CD14-positive monocyte (primary cell): ENCODE measurements at places on chromosomes 6 and 20.

DNA sequence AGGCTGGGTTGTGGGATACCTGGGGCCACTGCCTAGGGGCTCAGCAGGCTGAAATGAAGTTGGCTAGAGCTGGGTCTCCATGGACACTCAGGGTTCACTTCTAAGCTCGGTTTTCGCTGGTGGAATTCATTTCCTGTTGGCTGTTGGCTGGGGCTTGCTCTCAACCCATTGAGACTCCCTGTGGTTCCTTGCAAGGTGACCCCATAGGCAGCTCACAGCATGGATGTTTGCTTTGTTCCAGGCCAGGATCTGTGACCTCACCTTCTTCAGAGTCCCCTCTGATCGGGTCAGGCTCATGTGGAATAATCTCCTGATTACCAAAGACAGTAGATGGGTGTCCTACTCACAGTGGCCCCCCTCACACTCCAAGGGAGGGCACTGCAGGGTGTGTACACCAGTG is 229.3 kb downstream of the QKI start:
- DNase-seq, result no peak

DNA sequence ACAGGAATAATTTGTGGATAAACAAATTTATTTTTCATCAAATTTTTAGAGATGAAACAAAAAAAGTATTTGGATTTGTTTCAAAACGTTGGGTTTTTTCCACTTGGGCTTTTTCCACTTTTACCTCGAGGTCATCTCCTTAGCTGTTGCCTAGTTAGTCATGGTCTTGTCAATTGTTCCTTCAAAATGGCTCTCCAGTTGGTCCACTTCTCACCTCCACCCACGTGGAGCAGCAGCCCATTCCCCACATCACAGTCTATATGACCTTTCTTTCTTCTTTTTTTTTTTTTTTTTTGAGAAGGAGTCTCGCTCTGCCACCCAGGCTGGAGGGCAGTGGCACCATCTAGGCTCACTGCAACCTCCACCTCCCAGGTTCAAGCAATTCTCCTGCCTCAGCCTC is 6.7 kb upstream of the SLC4A11 start:
- DNase-seq, result no peak

DNA sequence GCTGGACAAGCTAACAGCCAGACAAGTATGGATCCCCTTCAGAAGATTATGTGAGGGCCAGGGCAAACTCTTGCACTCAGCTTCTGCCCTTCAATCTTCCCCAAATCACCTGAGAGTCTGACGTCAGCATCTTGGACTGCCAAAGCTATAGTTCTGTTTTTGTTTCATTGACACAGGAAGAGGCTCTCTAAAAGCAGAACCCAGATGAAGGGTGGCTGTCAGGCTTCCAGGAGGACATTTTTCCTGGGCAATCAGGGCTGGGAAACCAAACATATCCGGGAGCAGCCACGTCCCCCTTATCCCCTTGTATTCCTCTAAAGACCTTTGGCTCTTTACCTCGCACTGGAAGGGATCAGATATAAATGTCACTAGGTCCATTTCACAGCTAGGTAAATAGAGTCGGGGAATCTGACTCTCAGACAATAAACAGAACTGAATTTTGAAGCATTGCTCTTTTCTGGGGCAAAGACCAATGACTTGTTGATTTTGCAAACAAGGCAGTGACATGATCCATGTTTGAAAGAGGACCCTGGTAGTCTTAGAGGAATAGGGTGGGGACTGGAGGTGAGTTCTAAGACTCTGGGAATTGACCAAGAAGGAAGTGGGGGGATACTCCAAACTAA is 13.3 kb downstream of the MAFB start:
- no peak for DNase-seq

DNA sequence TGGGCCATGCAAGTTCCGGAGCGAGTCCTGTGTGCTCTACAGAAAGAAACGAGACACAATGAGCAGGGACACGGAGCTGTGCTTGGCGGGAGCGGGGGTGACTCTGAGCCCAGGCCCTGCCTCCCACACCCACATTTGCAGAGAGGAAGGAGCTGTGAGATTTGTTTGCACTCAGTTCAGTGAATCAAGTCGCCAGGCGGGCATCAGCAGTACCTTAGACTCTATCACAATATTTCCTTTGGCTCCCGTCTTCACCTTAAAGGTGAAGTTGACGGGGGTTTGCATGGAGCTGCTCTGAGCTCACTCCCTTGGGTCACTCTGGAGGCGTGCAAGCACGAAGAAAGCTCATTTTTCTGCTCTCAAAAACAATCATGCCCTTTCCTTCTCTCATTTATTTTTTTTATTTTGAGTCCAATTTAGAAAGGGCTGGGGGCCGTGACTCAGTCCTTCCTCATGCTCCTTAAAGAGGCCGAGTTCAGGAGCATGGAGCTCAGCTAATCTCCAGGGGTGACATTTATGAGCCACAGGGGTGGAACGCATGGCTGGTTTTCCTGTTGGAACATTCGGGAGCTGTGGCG is 188.2 kb downstream of the NFATC2 start:
- DNase-seq, result no peak

DNA sequence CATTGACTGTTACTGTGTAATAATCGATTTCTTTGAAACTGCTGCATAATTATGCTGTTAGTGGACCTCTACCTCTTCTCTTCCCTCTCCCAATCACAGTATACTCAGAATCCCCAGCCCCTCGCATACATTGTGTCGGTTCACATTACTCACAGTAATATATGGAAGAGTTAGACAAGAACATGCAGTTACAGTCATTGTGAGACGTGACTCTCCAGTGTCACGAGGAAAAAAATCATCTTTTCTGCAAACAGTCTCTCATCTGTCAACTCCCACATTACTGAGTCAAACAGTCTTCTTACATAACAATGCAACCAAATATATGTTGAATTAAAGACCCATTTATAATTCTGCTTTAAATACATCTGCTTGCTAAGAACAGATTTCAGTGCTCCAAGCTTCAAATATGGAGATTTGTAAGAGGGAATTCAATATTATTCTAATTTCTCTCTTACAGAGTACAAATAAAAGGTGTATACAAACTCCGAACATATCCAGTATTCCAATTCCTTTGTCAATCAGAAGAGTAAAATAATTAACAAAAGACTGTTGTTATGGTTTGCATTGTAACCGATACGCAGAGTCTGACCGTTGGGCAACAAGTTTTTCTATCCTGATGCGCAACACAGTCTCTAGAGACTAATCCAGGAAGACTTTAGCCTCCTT is 113.3 kb downstream of the TMEM242 start:
- DNase-seq, result no peak

DNA sequence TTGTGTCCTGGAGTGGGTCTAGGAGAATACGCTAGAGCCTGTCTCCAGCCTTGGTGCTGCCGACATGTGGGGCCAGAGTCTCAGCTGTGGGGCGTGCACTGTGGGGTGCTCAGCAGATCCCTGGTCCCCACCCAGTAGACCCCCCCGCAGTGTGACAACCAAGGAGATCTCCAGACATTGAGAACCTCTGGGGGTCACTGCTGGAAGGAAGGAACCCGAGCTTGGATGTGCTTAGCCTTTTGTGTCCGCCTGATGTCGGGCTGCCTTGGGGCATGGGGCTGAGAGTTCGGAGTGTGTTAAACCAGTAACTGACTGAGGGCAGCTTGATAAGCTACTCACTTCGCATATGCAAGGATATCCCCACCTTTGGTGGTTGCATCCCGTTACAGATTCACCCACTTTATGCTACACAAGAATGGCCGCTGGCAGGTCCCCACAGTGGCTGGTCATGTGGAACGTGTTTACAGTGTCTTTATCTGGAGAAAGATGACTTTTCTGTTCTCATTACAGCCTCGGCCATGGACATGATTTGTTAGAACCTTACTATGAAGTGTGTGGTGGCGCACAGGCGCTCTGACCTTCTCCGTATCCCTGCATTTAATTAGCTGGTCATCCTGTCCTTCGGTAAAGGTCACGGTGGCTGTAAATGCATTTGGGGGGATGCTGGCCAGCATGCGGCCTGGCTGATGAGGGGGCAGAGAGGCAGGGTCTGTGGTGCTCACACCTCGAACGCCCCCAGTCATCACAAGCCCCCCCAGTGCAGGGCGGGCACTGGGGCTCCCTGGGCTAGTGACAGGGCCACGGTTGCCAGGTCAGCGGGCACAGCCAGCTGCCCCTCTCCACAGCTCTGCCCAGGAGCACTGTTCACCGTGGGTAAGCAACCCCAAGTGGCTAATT is 366.8 kb downstream of the TAF4 start:
- no peak for DNase-seq

DNA sequence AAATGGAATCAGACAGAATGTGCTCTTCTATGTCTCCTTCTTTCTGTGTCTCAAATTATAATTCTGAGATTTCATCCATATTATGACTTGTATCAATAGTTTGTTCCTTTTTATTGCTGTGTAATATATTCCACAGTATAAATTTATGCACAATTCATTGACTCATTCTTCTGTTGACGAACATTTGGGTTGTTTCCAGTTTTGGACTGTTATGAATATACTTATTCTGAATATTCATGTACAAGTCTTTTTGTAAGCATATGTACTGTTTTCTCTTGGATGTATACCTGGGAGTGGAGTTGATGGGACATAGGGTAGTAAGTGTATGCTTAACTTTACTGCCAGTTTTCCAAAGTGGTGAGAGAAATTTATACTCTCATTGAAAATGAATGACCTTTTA is 28.1 kb upstream of the TRAF3IP2 start:
- no peak for DNase-seq

GRCh38 chr6:46350714-46351113 is 140.5 kb downstream of the RCAN2 start:
- no peak for DNase-seq
